Fibroblast of skin of right biceps (primary cell): ENCODE measurements at places on chromosomes 1 and 21.

DNA sequence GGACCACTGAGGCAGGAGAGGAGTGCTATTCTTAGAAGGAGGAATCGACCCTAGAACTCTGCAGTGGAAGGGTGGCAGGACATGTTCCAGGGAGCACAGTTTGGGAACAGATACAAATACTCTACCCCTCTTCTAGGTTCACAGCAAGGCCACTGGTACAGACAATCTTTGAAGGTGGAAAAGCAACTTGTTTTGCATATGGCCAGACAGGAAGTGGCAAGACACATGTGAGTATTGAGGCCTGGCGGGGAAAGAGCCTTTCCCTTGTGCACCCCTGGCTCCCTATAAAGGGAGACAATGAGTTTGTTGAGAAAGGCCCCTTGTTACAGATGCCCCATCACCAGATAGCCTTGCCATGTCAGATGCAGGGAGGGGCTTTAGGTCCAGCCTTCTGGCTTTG, 17.8 kb downstream of the KIF2C start:
- no peak for DNase-seq

- no peak for DNase-seq
Observed at GRCh38 chr1:93597709-93598108, 83.9 kb downstream of the BCAR3 start.

DNA sequence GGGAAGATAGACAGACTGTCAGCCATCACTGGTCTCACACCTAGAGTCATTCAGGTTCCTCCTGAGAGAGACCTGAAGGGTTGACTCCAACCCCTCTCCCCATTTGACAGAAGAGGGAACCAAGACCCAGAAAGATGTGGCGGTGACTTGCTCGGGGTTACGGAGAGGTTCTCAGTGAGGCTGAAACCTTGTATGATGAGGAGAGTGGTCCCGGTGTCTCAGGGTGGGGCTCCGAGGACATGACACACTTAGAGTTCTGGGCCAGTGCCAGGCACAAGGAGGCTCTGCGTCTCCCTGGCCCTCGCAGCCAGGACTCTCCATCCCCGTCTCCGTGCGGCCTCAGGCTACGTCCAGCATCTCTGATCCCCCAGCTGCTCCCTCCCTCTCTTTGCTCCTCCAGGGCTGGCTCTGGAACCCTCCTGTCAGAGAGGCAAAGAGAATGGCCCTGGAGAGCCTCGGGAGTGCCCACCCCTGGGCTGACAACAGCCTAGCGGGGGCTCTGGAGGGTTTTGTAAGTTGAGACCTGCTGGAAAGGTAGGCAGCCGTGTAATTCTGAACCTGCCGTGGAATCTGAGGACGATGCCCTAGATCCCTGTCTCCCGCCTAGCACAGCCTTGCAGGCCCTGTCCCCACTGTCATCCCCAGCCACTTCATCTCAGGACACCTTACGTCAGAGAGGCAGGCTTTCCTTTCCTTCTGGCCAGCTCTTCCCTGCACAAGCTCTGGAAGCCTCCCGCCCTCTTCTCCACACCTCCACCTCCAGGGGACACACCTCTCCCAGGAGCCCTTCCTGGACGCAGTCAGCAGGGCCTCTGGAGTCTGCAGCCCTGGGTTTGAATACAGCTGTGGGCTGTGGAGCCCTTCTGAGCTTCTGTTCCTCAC, 4.1 kb downstream of the EFHD2 start:
- no peak for DNase-seq

DNA sequence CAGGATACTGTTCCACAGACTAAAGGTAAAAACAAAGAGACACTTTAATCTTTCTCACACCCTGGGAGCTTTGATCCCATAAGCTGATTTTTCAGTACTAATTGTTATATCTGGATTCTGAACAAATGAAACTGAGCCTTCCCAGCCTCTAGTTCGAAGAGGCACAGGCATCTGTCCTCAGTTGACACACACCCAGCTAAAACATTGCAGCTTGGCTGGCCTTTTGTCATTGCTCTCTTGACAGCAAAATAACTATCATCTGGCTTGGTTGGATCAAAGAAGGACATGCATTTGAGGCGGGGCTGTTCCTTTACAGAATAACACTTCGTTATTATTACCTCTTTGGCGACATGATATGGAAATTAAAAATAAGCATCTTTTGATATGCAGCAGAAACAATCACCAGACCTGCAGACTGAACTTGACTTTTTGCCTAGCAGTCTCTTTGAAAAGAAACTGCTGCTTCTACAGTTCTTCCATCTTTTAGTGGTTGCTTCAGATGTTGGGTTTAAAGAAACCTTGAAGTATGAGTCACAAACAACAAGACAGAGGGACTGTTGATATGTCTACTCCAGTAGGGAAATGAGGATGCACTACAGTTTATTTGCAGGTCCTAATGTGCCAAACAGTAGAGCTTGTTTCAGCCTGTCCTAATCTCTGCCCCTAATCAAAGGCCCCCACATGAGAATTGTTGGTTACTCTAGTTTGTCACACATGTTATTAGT, 166.5 kb downstream of the TPR start:
- DNase-seq: peak; percentile 46

- DNase-seq: no peak
Observed at GRCh38 chr1:65253800-65254319, 55.5 kb upstream of the DNAJC6 start.

GRCh38 chr1:67957066-67957465, 93.4 kb downstream of the DIRAS3 start:
- peak; percentile 56 for DNase-seq

- no peak for DNase-seq
Observed at GRCh38 chr1:223715604-223716172, 3.3 kb downstream of the CAPN2 start.

DNA sequence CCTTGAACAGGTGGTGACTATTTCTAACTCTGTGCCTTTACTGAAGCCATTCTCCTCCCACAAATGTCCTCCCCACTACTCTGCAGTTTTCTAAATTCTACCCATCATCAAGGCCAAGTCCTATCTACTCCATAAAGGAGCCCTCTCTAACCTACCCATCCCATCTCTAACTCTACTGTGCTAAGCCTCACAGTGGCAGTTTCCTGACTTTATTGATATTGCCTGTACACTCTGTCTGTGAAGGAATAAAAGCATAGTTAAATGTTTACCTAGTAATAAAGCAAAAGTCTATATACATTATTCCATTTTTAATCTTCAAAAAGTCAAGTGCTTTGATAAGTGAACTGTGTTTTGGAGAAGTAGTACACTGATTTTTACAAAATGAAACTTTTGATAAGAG, 178.4 kb upstream of the HMCN1 start:
- no peak for DNase-seq

DNA sequence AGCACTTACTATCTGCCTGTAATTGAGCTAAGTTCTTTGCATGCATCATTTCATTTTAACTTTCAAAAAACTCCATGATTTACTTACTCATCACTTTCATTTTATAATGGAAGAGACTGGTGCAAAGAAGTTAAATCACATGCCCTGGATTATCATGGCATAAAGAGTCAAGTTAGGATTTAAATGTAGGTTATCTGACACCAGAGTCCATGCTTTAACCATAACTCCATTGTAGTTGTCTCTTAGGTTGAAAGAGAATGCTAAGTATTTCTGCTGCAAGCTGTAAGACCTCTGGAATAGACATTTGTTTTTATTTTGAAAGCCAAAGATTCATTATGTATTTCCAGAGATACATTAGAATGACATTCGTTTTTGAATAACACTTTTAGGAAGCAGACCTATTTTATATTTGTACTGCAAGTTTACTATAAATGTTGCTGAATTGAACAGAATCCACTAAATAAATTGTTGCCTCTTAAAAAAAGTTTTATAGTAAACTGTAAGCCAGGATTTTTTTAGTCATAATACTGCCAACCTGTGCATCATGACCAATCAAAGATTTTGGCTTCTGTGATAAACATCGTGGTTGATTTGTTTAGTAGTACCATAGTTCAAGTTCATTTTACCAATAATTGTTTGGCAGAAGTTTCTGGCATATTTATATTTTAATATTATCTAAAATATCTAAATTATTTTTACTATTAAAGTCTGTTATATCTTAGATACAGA, 26.1 kb downstream of the CFH start:
- DNase-seq: peak; percentile 21

GRCh38 chr1:61536174-61537108, 188.5 kb downstream of the TM2D1 start:
- DNase-seq: no peak

- DNase-seq: no peak
Observed at GRCh38 chr1:58391056-58391455, 155.5 kb downstream of the OMA1 start.

- DNase-seq: no peak
Observed at GRCh38 chr1:93965256-93965655, 56.0 kb upstream of the GCLM start.

- DNase-seq: peak; percentile 92
Observed at GRCh38 chr21:42047821-42048613, 23.1 kb upstream of the UMODL1 start.

- DNase-seq: no peak
Observed at GRCh38 chr1:41484402-41485241, at the start of gene EDN2. TSS of gene EDN2 (minus strand) at chr1:41484683. CDS start at chr1:41484601, 82 bp downstream.

DNA sequence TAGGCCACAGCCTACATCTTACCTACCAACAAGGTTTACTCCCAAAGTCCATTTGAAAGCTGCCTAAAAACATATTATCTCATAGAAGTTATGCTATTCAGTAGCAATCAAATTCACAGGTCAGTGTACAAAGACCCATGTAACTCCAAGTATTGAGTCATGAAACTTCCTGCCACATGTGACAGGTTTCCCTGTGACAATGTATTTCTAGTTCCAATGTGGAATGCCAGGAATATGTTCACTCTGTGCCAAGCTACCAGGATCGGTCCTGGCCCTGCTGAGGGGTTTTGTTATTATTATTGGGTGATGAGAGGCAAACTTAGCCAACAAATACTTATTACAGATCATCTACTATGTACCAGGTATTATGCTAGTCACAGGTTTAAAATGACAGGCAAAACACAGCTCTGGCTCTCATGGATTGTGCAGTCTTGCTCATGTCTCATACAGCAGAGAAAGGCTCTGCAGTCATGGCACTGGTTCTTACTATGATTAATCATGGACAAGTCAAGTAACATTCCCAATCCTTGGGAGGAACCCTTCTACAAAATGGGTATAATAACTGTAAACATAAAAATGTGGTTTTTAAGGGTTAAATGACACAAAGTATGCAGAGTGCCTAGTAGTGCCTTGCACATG, 22.5 kb downstream of the DPH5 start:
- DNase-seq: no peak

- peak; percentile 43 for DNase-seq
Observed at GRCh38 chr1:94236630-94237290, 624 bp downstream of the ARHGAP29 start.

- DNase-seq: no peak
Observed at GRCh38 chr1:226606311-226607267, 58.0 kb downstream of the STUM start.

- DNase-seq: no peak
Observed at GRCh38 chr1:49677706-49678105, 346.0 kb downstream of the AGBL4 start.

DNA sequence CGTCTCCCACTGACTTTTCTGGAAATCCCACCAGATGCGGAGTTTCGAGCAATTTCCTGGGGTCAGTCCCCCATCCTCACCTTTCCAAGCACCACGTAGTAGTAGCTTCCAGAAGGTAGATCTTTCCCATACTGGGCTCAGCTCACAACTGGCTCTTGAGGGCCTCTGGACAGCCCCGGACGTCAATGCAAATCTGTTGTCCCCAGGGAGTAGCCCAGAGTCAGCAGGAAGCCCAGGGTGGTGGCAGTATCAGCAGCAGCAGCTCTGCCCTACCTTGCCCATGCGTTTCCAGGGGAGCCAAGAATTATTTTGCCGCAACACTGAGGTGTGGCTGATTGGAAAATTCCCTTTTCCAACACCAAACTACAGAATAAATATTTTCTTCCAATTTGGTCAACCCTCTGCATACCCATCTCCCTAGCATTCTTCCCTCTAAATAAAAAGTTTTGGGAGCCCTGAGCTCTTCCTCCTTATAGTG, 70.3 kb downstream of the CD46 start:
- no peak for DNase-seq

GRCh38 chr1:162036163-162036562, 12.5 kb upstream of the OLFML2B start:
- DNase-seq: peak; percentile 36

DNA sequence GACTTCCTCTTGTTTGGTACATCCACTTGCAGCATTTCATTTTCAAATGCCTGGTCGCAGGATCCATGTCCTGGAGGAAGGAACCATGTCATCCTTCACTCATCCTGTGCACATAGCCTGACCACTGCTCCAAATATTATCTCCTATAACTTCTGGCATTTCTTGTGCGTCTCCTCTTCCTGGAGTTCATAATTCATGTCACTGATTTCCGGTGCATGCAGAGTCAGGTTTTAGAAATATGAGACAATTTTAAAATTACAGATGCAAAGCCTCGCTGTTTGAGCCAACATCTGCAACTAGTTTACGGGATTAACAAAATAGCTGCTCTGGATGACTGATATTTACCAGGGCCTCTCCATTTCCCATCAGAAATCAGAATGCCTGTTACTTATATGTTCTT, 268.1 kb downstream of the DNM3 start:
- peak; percentile 81 for DNase-seq

DNA sequence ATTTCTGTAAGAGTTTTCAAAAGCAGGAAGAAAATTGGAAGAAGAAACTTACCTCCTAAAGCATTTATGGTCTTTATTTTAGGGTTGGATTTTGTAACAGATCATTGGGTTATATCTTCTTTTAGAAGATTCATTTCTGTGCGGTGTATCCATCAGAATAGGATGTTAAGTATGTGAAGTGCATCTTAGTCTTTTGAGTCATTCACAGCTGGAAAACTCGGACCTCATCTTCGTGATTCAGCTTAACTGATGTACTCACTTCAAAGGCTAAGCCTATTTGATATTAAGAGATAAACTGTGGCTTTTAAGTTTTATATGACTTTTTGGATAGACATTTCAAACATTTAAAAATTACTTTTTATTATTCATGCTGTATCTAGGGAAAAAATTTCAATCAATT, 56.3 kb downstream of the GIPC2 start:
- DNase-seq: peak; percentile 91

GRCh38 chr1:65059930-65060538, 88.0 kb upstream of the AK4 start:
- peak; percentile 43 for DNase-seq

- DNase-seq: no peak
Observed at GRCh38 chr21:33774551-33774950, 132.2 kb downstream of the ITSN1 start.

DNA sequence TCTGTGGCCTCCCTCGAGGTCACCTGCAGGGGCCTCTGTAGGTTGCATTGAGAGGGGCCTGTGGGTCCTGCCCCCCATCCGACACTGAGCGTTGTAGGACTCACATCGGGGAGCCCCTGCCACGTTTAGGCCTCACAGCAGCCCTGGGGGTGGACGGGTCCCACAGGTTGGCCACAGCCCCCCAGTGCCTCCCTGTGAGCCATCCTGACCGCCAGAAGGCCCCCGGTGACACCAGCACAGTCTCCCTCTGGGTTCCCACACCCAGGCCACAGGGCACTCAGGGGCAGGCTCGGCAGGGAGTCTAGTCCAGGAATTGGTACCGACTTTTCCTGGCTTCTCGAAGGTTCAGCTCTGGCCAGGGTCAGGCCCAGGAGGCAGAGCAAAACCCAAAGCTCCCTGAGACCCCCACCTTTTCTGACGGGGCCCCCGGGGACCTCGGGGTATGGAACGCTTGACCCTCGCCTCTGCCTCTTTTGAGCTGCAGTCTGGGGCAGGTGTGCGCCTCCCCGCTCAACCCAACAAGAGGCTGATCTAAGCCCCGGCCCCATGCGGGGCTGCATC, 13.9 kb upstream of the POFUT2 start:
- no peak for DNase-seq
